Activated T-cell treated with anti-CD3 and anti-CD28 coated beads, Interleukin-2, amount 50 U/mL, for 48 hours (primary cell): ENCODE measurements at places on chromosomes 3 and 15.

GRCh38 chr3:54577313-54577712, 350.5 kb downstream of the LRTM1 start:
- DNase-seq: no peak

DNA sequence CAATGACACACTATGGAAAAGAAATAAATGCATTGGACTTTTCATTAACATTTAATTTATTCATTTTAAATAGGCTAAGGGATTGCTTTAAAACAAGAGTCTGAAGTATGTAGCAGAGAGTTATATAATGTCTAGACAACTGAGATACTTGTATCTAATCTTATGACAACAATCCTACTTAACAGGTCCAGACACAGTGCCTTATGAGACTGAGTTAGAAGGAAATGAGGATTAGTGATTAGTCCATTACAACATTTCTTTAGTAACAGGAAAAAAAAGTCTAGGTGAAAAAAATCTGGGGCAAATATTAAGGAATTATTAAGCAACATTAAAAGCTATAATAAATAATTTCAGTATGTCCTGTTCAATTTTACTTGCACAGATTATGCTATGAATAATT, 140.6 kb downstream of the MEIS2 start:
- DNase-seq: no peak

- DNase-seq: no peak
Observed at GRCh38 chr3:102374863-102375634, 59.8 kb upstream of the ZPLD1 start.

- DNase-seq: no peak
Observed at GRCh38 chr15:27977696-27978095, 121.4 kb downstream of the OCA2 start.

DNA sequence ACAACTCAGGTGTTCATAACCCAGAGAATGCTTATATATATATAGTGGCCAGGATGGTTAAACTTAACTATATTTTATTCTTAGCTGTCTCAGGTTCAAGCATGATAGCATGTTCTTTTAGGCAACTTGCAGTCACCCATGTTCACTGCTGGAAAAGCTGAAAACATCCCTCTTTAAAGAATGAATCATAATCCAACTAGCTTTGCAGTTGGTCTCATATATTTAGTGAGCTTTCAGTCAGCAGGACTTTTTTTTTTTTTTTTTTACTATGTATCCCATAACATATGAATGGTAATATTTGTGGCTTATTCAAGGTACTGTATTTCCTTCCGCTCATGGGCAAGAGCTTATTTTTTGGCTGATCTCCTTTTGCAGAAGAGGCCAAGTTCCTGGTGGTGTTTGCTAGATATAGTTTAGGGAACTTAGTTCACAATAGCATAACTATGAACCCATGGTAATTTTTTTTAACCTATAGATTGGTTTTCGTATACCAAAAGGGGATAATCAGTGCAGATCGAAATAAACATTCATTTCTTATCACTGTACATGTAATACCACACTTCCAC, 77.6 kb downstream of the CMSS1 start:
- DNase-seq: no peak

- DNase-seq: no peak
Observed at GRCh38 chr3:136577791-136578190, 174.4 kb downstream of the STAG1 start.

- DNase-seq: no peak
Observed at GRCh38 chr3:193996221-193996620, 139.7 kb upstream of the HES1 start.

GRCh38 chr3:29700256-29700655, 419.4 kb downstream of the RBMS3 start:
- no peak for DNase-seq

- DNase-seq: no peak
Observed at GRCh38 chr3:23691357-23691895, 114.3 kb upstream of the UBE2E1 start.

GRCh38 chr15:67468416-67468815, 52.5 kb upstream of the C15orf61 start:
- no peak for DNase-seq

DNA sequence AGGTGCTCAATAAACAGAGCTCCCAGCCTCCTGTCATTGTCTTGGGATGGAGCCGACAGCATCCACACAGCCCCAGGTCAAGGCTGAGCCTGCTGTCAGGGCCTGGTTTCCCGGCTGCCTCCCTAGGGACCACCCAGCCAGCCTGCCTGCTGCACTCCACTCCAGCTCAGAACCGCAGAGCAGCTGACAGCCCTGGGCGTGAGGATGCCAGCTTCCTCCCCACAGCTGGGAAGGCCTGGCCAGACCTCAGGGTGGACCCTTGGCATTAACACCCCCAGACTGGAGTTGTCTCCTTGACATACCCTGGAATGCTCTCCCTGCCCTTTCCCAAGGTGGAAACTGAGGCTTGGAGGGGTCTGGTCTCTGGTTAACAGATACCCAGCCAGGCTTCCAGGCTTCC, 112.0 kb downstream of the WNT7A start:
- DNase-seq: no peak

GRCh38 chr3:78163379-78163778, 1123.5 kb downstream of the ROBO2 start:
- DNase-seq: no peak

DNA sequence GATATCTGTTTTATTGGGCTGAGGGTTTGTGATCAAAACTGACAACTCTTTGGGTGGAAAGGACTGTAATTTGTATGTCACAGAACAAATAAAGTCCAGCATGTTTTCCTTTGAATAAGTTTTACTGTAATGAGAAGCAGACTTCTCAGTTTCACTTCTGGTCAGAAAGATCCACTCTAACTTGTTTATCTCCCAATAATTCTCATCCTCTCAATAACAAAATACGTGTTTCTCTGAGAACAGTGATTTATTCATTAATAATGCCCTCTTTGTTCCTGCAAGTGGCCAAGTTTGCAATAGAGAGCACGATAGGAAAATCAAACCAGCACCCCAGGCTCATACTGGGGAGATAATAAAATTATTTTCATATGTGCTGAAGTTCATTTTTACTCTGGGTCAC, 190.6 kb downstream of the CNTN3 start:
- no peak for DNase-seq

GRCh38 chr3:58404396-58404795, 29.2 kb downstream of the PDHB start:
- no peak for DNase-seq

GRCh38 chr3:191141728-191142127, 57.3 kb upstream of the OSTN start:
- DNase-seq: no peak

GRCh38 chr3:169305460-169305859, 358.1 kb downstream of the MECOM start:
- no peak for DNase-seq

GRCh38 chr3:46400000-46400734, 6.7 kb downstream of the CCR5AS start:
- DNase-seq: no peak

DNA sequence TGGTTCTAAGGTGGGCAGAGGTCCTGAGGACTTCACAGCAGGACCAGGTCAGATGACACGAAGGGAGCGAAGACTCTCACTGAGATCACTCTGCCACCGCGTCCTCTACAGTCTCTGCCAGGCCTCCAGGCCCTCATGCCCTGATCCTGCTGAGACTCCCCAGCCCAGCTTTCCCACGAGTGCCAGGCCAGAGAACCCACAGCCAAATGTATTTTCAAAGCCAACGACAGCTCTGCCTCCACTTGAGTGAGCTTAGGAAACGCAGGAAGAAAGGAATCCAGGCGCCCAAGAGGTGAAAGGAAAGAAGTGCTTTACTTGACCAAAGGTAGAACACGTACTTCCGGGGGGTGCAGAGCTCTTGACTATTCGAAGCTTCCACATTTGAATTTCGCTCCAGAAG, 275.0 kb downstream of the XXYLT1 start:
- DNase-seq: no peak

- DNase-seq: no peak
Observed at GRCh38 chr3:152204218-152204617, 64.5 kb upstream of the MBNL1 start.

GRCh38 chr3:188584162-188584529, 430.2 kb downstream of the LPP start:
- no peak for DNase-seq

DNA sequence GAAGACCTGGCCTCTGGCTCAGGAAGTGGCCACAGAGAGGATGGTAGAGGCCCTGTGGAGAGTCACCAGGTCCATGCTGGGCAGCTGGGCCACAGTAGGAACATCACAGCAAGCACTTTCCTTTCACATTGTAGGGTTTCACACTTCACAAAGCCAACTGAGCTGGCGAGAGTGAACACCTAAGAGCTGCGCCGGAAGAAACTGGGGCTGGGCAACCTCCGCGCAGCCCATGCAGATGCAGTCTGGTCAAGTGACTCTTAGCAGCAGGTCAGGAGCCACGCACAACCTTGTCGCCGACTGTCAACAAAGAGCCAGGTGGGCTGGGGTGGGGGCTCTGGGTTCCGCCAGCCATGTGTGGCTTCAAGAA, 15.3 kb upstream of the SHISA5 start:
- no peak for DNase-seq

GRCh38 chr3:104132566-104133403, 1233.9 kb upstream of the ALCAM start:
- DNase-seq: no peak

GRCh38 chr15:41955807-41956525, 16.4 kb downstream of the EHD4 start:
- DNase-seq: no peak

GRCh38 chr3:71428841-71429596, 154.5 kb downstream of the FOXP1 start:
- DNase-seq: no peak

DNA sequence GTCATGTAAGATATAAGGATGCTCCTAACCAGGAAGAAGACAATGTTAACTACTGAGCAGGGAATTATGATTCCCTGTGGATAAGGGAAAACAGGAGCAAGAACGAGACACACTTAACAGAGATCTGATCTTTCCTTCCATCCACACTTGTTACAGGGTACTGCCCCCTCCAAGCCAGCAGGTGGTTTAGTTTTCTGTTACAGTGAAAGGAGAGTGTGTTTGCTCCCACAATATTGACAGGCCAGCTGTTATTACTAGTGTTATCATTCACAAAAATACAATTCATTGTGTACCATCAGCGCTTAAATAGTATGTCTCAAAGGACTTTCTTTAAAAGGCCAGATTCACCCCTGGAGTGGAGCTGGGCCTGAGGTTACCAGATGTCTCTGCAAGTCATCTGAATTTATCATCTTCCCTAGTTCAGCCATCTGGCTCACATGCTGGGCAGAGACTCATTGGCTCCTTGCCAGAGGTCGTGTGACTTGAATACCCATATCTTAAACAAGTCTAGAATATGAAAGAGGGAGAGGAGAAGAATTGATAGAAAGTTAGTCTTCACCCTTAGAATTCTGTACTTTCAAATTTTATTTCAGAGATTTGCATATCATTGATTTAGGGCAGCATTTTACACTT, 16.8 kb upstream of the FMN1 start:
- DNase-seq: no peak

DNA sequence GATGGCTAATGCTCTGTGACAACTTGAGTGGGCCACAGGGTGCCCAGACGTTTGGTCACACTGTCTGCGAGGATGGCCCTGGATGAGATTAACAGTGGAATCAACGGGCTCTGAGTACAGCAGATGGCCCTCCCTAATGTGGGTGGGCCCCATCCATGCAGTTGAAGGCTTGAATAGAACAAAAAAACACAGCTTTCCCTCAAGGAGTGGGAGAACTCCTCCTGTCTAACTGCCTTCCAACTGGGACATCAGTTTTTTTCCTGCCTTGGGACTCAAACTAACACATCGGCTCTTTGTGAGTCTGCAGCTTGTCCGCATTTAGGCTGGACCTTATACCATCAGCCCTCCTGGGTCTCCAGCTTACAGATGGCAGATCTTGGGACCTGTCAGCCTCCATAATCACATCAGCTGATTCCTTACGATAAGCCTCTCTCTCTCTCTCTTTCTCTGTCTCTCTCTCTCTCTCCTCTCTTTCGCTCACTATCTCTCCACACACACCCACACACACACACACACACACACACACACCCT, 20.8 kb downstream of the FAM174B start:
- DNase-seq: no peak

- no peak for DNase-seq
Observed at GRCh38 chr15:70596354-70597055, 166.9 kb downstream of the UACA start.

DNA sequence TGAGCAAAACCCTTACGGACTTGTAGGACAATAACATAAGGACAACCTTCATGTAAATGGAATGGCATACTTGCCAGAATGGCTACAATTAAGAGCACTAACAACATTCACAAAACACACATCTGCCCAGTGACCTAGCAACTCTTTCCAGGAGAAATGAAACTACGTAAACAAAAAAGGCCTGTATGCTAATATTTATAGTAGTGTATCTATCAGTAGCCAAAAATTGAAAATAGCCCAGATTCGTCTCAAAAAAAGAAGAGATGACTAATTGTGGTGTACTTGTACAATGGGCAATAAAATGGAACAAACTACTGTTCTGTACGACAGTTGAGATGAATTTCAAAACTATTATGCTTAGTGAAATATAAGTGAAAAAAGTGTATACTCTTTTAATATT, 38.4 kb downstream of the CMC1 start:
- no peak for DNase-seq

GRCh38 chr15:40287505-40287904, 4.6 kb upstream of the ANKRD63 start:
- no peak for DNase-seq

- DNase-seq: no peak
Observed at GRCh38 chr15:64166102-64166890, 3.5 kb upstream of the PPIB start.

GRCh38 chr15:90046911-90047392, 45.8 kb downstream of the ZNF710 start:
- no peak for DNase-seq

GRCh38 chr3:183211352-183211751, 41.7 kb upstream of the B3GNT5 start:
- no peak for DNase-seq

GRCh38 chr3:98359993-98360675, 6.5 kb downstream of the OR5K4 start:
- DNase-seq: no peak

DNA sequence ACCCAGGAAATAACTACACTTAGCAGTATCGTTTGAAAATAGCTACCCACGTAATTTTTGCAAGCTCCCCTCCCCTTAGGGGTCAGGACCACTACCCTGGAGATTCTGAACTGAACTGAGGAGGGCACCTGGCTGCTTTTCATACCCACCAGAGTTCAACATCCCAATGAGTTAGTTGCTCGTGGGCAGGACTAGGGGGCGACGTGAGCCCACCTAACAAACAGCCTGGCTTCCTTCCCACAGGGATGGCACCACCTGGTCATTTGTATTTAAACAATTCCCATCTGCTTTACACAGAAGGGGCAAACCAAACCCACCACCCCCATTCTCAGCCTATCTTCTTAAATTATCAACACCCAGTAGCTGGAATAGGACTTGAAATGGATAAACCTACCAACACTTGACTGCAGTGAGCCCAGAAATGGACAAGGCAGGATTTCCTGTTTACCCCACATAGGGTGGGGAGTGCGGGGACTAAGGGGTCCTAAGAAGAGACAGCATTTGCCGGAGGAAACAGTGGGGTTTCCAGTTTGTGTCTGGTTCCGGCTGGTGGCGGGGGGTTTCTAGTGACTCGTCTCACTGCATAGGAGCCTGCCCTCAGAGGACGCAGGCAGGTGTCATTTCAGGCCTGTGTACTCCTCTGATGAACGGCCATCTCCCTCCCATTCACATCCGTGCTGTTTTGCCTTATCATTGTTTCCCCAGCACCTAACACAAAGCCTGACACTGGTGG, 11.6 kb upstream of the VGLL4 start:
- DNase-seq: no peak
